Thoracic aorta (tissue), 2 donors: ENCODE measurements at places on chromosomes 16 and 17.

DNA sequence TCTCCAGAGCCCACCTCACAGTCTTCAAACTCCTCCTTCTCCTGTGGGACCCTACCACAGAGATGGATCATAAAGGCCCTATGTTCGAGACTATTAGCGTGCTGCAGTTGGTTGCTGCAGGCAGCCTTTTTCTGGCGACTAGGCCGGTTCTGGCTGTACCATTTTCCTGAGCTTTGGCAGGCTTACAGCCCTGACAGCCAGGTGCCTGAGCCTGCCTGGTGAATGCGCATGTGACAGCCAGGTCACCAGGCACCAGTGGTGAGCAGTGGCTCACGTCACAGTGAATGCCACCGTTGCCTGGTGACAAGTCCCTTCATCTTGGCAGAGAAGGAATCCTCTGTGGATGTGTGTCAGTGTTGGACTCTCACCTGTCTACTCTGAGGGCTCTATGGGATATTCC is 978.8 kb downstream of the KCNJ18 start:
- H3K27me3 ChIP-seq = no peaks in the 10 kb centered on the region
- no peaks in the 10 kb centered on the region for H3K4me1 ChIP-seq
- H3K27ac ChIP-seq = no peak overlapping the region
- no peak overlapping the region for H3K4me3 ChIP-seq

DNA sequence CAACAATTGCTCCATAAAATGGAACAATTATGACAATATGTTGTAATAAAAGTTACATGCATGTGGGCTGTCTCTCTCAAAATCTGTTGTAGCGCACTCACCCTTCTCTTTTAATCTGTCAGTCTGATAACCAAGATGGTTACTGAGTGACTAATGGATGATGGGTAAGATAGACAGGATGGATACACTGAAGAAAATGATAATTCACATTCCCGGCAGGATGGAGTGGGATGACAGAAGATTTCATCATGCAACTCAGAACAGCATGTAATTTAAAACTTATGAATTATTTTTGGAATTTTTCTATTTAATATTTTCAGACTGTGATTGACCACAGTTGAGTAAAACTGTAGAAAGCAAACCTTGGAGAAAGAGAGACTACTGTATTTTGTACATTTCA is 30.5 kb downstream of the CDH13 start:
- no peaks in the 10 kb centered on the region for H3K27me3 ChIP-seq
- H3K36me3 ChIP-seq = no peaks in the 10 kb centered on the region
- H3K4me3 ChIP-seq = no peak overlapping the region
- no peak for DNase-seq
- peaks cover 38% of the 10 kb centered on the region for H3K4me1 ChIP-seq

- H3K27me3 ChIP-seq = peaks cover 21% of the 10 kb centered on the region
- peaks cover 46% of the 10 kb centered on the region for H3K4me1 ChIP-seq
- no peak overlapping the region for H3K4me3 ChIP-seq
- DNase-seq = no peak
- H3K36me3 ChIP-seq = no peaks in the 10 kb centered on the region
- H3K27ac ChIP-seq = no peak overlapping the region
Measured at GRCh38 chr17:49992191-49992932, 2.7 kb downstream of the DLX3 start.

DNA sequence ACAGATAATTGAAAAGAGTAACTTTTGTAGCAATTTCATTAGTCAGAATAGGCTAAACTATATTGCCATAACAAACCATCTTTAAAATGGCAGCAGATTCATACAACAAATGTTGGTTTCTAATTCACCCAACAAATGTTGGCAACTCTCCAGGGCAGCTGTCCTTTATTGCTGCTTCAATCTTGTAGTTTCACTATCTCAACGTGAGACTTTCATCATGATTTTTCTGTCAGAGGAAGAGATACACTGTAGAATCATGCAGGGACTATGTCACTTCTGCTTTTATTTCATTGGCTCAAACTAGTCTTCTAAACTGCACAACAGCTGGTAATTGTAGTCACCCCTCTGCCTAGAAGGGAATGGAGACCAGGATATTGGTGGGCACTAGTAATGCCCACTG is 174.2 kb downstream of the TANC2 start:
- no peaks in the 10 kb centered on the region for H3K4me1 ChIP-seq
- no peak overlapping the region for H3K27ac ChIP-seq
- H3K27me3 ChIP-seq = no peaks in the 10 kb centered on the region

- no peaks in the 10 kb centered on the region for H3K27me3 ChIP-seq
- H3K4me1 ChIP-seq = peaks cover 21% of the 10 kb centered on the region
- no peak for DNase-seq
Measured at GRCh38 chr17:4009186-4009785, 45.0 kb upstream of the ATP2A3 start.

- no peaks in the 10 kb centered on the region for H3K27me3 ChIP-seq
- peaks cover 43% of the 10 kb centered on the region for H3K36me3 ChIP-seq
- DNase-seq = no peak
- peaks cover 47% of the 10 kb centered on the region for H3K4me1 ChIP-seq
- no peak overlapping the region for H3K4me3 ChIP-seq
Measured at GRCh38 chr17:76714822-76715495, 4.2 kb upstream of the MXRA7 start.

DNA sequence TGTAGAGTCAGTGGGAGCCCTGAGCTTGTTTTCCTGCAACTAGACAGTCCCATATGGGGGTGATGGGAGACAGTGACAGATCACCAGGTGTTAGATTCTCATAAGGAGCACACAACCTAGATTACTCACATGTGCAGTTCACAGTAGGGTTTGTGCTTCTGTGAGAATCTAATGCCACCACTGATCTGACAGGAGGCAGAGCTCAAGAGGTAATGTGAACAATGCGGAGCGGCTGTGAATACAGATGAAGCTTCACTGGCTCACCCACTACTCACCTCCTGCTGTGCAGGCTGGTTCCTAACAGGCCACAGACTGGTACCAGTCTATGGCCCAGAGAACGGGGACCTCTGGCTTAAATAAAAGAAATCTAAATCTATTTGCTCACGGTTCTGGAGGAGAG is 10.2 kb upstream of the HSD17B2 start:
- DNase-seq = no peak
- H3K36me3 ChIP-seq = no peaks in the 10 kb centered on the region
- no peak overlapping the region for H3K4me3 ChIP-seq
- no peak overlapping the region for H3K27ac ChIP-seq
- no peaks in the 10 kb centered on the region for H3K27me3 ChIP-seq

- no peaks in the 10 kb centered on the region for H3K36me3 ChIP-seq
- DNase-seq = no peak
- H3K4me3 ChIP-seq = no peak overlapping the region
- H3K4me1 ChIP-seq = no peaks in the 10 kb centered on the region
- H3K27me3 ChIP-seq = no peaks in the 10 kb centered on the region
Measured at GRCh38 chr17:52673791-52674190, 515.3 kb upstream of the CA10 start.

GRCh38 chr16:86118467-86119307 is 219.7 kb downstream of the IRF8 start:
- H3K27ac ChIP-seq = no peak overlapping the region
- H3K4me3 ChIP-seq = no peak overlapping the region
- H3K36me3 ChIP-seq = no peaks in the 10 kb centered on the region
- no peaks in the 10 kb centered on the region for H3K27me3 ChIP-seq

GRCh38 chr17:8360260-8360659 is 16.2 kb downstream of the KRABD2 start:
- no peaks in the 10 kb centered on the region for H3K27me3 ChIP-seq
- no peak for DNase-seq
- H3K4me3 ChIP-seq = no peak overlapping the region
- H3K36me3 ChIP-seq = peaks cover 4% of the 10 kb centered on the region
- H3K4me1 ChIP-seq = no peaks in the 10 kb centered on the region

DNA sequence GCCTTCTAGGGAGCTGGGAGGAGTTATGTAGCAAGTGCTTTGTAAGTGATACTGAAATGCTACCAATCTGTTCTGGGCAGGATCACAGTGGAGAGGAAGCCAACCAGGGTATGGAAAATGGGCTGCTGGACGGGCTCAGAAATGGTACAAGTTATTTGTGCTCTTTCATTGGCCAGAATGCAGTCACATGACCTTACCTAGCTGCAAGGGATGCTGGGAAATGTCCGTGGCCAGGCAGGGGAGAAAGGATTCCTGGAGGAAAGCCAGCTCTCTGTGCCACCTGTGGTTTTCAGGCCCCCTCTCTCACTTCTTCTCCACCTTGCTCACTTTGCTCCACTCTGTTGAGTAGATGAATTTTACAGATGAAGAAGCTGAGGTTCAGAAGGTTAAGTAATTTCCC is 4.8 kb downstream of the EEF2K start:
- no peaks in the 10 kb centered on the region for H3K27me3 ChIP-seq
- no peak for DNase-seq
- H3K36me3 ChIP-seq = no peaks in the 10 kb centered on the region
- H3K27ac ChIP-seq = peak overlapping the region; percentile 94
- peaks cover 30% of the 10 kb centered on the region for H3K4me1 ChIP-seq

DNA sequence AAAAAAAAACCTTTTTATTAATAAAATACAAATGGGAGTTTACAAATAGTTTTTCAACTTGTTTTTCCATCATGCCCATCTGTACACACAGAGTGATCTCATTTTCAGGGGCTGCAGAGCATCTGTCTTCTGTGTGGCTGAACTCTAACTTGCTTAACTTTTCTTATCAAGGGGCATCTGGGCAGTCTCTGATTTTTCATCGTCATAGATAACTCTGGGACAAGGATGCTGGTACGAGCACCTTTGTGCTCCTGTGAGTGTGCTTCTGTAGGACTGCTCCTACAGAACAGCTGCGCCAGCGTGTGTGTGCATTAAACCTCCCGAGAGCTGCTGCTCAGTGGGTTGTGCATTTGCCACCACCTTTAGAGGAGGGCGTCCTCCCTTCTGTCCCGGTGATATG is 34.6 kb upstream of the TAC4 start:
- H3K4me1 ChIP-seq = no peaks in the 10 kb centered on the region
- no peak overlapping the region for H3K27ac ChIP-seq
- H3K27me3 ChIP-seq = peaks cover 6% of the 10 kb centered on the region
- H3K36me3 ChIP-seq = no peaks in the 10 kb centered on the region

DNA sequence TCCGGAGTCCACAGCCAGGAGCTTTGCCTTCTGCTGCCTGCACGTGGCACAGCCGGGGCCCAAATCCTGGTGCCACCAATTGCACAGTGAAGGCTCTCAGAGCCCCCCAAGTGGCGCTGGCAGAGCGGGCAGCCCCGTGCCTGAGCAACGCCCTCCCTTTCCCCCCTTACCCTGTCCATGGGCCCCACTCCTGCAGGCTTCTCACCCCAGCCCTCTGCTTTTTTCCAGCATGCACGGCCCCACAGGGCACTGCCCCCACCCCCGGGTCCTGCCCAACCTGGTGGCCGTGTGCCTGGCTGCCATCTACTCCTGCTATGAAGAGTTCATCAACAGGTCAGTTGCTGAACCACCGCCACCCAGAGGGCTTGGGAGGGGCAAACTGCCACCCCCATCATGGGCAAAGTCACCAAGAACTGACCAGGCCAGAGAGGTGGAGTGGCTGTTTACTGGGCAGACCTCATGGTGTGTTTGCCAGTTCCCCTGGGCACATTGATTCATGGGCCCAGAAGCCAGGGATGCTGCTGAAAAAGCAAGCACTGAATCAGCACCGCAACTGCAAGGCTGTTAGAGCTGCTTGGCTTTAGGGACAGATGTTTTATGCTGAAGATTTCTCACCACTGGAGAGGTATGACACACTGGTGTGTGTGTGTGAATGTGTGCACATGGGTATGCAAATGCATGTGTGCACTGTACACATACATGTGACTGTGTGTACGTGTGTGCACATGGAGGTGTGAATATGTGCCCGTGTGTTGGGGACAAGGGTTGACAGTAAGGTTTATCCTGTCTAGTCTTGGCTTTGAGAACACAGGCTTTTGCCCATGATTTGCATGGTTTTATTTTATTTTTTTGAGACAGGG is 107.1 kb upstream of the PLCG2 start:
- no peak overlapping the region for H3K27ac ChIP-seq
- DNase-seq = no peak
- H3K36me3 ChIP-seq = peaks cover 3% of the 10 kb centered on the region
- H3K27me3 ChIP-seq = no peaks in the 10 kb centered on the region
- H3K4me1 ChIP-seq = no peaks in the 10 kb centered on the region

DNA sequence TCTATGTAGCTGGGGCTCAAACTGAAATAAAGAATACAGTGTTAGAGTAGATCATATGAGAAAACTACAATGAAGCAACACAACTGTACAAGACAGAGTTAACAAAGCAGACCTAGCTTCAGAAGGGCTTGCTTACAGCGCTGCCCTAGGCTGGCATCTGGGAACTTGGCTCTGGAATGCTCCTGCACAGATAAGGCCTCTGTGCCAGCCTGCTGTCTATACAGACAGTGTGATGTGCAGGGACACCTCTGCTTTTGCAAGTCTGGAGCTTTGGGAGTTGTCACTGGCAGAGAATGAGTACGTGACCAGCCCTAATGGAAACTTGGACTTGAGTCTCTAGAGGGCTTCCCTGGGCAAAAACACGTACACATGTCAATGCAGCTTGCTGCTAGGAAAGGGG is 32.1 kb upstream of the SLC38A8 start:
- no peak overlapping the region for H3K27ac ChIP-seq
- DNase-seq = no peak
- no peaks in the 10 kb centered on the region for H3K4me1 ChIP-seq
- H3K4me3 ChIP-seq = no peak overlapping the region
- peaks cover 37% of the 10 kb centered on the region for H3K36me3 ChIP-seq
- H3K27me3 ChIP-seq = no peaks in the 10 kb centered on the region

- H3K4me1 ChIP-seq = no peaks in the 10 kb centered on the region
- no peak overlapping the region for H3K4me3 ChIP-seq
- no peak for DNase-seq
- no peaks in the 10 kb centered on the region for H3K27me3 ChIP-seq
- H3K27ac ChIP-seq = no peak overlapping the region
- H3K36me3 ChIP-seq = no peaks in the 10 kb centered on the region
Measured at GRCh38 chr16:89055894-89056555, 37.6 kb upstream of the ACSF3 start.

DNA sequence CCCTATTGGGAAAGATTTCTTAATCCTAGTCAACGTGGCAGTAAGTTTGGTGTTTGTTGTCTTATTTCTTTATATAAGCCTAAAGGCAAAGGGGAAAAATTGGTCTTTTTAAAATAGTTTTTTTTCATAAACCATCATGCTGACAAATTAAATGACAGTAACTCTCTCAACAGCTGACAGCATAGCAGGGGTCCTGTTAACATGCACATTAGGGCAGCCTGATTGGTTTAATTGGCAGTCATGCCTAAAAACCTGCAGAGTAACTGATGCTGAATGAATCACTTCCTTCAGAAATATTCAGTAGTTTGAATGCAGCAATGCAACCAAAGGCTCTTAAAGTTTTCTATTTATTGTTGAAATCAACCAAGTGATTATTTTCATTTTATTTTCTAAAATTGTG is 85.4 kb downstream of the ITFG1 start:
- H3K4me1 ChIP-seq = no peaks in the 10 kb centered on the region
- no peaks in the 10 kb centered on the region for H3K27me3 ChIP-seq
- H3K36me3 ChIP-seq = no peaks in the 10 kb centered on the region
- no peak overlapping the region for H3K4me3 ChIP-seq
